ENCODE measurements at places on chromosomes 2 and 18.

DNA sequence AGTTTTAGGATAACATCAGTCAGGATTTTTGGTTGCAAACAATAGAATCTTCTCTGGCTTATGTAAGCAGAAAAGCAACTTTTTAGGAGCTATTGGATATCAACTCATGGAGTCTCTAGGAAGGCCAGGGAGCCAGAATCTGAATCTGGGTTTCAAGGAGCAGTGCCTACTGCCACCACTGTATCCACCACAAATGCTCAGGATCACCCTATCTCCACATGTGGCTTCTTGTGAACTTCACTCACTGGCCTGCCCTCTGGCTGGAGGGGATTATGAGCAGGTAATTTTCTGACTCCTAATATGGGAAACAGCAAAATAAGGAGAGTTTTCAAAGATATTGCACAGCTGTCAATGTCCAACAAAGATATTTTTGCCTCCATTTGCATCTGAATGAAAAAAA is 142.9 kb downstream of the PKP4 start:
- peaks cover 2% of the 10 kb centered on the region for H3K4me1 ChIP-seq
- no peak overlapping the region for H3K27ac ChIP-seq
- H3K27me3 ChIP-seq, result no peaks in the 10 kb centered on the region
- no peak for DNase-seq
- no peak overlapping the region for H3K4me3 ChIP-seq

GRCh38 chr18:2511451-2511850 is 59.9 kb downstream of the METTL4 start:
- H3K27ac ChIP-seq, result no peak overlapping the region
- H3K27me3 ChIP-seq, result no peaks in the 10 kb centered on the region
- no peak for DNase-seq
- H3K4me3 ChIP-seq, result no peak overlapping the region
- no peaks in the 10 kb centered on the region for H3K36me3 ChIP-seq

DNA sequence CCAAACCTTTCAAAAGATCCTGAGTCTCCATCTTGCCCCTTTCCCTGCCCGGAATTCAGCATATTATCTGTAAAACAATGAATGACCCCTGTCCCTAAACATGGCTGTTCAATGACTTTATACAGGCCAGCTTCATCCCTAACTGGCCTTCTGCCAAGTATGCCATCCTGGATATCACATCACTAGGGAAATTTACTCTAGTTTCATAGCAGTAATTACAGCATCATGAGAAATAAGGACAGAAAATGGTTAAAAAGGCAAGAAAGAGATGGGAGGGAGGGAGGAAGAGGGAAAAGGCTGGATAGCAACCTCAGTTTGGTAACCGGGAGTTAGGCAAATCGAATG is 4.4 kb downstream of the MBOAT2 start:
- peaks cover 12% of the 10 kb centered on the region for H3K4me1 ChIP-seq
- H3K27me3 ChIP-seq, result peaks cover 8% of the 10 kb centered on the region
- H3K27ac ChIP-seq, result no peak overlapping the region
- no peak overlapping the region for H3K4me3 ChIP-seq

DNA sequence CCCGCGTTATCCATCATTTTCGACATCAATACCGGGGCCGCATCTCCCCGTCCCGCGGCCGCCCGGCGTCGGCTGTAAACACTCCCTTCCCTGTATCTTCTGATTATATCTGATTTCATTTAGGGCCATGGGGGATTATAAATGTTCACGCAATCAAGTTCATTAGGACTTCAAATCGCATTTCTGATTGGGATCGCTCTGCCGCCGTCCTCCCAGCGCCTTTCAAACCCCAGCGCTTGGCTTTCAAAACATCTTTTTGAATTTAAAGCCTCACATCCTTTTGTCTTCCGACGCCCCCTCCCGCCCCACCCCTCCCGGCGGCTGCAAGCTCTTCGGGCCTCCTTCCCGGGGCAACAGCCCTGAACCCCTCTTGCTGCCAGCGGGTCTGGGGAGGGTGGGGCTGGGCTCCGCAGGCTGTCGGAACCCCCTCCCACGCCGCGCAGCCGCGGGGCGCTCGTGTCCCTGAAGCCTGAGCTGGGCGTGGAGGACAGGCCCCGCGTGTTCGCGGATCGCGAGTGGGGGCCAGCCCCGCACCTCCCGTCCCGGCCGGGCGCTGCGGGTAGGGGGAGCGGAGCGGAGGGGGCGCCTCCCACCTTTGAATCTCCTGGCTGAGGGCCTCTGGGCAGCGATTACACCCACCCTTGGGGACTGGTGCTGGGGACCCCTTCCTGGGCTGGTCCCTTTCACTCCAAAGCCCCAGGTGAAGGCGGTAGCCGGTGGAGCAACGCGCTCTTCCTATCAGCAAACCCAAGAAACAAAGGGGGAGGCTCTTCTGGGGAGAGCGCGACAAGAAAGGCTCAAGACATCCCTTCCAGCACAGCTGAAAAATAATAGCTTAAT is 11.3 kb upstream of the GBX2 start:
- H3K36me3 ChIP-seq, result no peaks in the 10 kb centered on the region
- no peak overlapping the region for H3K27ac ChIP-seq
- H3K27me3 ChIP-seq, result peaks cover 43% of the 10 kb centered on the region
- DNase-seq, result no peak

DNA sequence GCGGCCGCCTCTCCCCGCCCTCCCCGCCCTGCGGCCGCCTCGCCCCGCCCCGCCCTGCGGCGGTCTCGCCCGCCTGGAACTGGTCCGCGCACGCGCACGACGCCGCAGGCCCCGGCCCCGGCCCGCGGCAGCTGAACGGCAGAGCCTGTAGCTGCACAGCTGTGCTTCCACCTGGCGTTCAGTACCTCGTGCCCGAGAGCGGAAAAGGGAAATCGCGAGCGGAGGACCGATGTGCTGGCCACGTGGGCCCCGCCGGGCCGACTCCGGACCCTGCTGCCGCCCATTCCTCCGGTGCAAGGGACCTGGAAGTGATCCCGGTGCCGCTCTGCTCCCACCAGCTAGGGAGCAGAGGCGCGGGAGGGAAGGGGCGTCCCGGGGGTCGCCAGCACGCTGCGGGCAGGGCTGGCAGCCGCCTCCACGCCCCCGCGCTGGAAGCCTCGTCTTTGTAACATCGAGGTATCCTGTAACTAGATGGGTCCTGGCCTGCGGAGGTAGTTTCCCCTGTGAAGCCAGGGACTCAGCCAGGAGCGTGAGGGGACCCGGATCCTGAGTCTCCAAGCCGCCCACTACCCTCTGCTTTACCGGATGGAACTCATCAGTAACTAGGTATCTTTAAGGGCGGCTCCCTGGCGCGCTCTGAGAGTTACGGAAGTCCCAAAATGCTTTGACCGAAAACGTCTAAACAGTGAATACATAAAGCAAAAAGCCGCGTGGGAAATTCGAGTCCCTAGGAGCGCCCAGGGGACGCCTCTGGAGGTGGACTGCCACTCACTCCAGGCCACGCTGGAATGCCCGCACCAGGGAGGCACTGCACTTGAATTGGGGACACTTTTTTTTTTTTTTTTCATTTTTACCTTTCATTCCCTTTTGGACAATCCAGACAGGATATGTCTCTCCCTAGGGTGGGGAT is 704 bp upstream of the ODC1 start:
- H3K4me3 ChIP-seq, result peak overlapping the region; percentile 78
- DNase-seq, result peak; percentile 94
- H3K36me3 ChIP-seq, result peaks cover 16% of the 10 kb centered on the region
- no peaks in the 10 kb centered on the region for H3K27me3 ChIP-seq

DNA sequence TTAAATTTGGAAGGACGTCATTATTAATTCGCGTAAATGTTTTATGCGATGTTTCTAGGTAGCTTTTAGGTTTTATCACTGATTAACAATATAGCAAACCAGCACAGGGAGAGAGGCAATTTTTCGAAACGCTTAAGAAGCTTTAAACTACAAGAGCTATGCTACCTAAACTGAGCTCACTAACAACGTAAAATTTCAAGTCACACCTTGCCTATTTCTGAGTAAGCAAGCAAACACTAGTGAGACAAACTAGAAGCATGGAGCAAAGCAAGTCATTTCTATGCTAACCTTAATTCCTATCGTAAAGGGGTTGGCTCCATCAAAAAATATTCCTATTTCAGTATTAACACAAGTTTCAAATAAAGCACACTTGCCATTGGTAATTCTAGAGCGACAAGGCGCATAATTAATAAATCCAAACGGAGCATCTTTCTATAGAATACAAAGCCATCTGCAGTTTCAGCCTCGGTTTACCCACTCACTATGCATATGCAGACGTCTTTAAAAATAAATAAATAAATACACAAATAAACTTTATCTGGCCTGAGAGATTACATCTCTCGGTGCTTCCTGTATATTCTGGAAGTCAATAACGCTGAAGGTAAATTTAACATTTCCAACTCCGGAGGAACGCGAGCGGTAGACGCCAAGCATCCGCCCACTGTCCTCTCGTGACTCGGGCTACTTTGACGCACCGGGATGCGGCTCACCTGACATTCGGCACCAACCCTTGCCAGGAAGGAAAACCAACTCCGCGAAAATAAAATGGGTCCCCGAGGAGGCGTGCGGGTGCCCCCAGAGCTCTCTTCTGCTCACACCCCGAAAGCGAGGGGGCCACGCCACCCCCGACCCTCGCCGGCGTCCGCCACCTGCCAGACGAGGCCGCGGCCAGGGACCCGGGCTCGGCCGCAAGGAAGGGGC is 947 bp downstream of the ITSN2 start:
- H3K27me3 ChIP-seq, result peaks cover 4% of the 10 kb centered on the region
- peak overlapping the region; percentile 85 for H3K27ac ChIP-seq
- H3K36me3 ChIP-seq, result peaks cover 11% of the 10 kb centered on the region
- peak overlapping the region; percentile 83 for H3K4me3 ChIP-seq

DNA sequence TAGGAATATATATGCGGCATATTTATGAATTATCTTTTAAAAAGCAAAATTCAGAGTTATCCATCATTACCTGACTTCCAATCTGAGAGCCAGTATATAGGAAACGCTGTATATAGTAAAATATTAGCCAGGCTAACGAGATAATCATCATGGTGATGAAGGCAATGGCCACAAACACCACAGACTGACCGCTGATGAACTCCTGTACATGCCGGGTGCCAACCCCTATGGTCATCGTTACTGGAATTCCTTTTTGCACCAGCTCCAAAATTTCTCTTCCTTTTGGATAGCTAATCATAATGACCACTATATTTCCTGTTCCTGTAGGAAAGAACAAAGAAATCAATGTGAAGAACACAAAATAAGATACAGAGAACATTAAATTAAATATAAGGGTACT is 13.6 kb downstream of the RNF149 start:
- H3K27ac ChIP-seq, result no peak overlapping the region
- peaks cover 65% of the 10 kb centered on the region for H3K36me3 ChIP-seq
- no peak for DNase-seq
- no peak overlapping the region for H3K4me3 ChIP-seq
